Trophoblast cell (in vitro differentiated cells and primary cell): ENCODE measurements at places on chromosomes 2 and 18.

- DNase-seq = peak; percentile 26
These were observed 73.5 kb downstream of the ZCCHC2 start for GRCh38 chr18:62596145-62597005.

DNA sequence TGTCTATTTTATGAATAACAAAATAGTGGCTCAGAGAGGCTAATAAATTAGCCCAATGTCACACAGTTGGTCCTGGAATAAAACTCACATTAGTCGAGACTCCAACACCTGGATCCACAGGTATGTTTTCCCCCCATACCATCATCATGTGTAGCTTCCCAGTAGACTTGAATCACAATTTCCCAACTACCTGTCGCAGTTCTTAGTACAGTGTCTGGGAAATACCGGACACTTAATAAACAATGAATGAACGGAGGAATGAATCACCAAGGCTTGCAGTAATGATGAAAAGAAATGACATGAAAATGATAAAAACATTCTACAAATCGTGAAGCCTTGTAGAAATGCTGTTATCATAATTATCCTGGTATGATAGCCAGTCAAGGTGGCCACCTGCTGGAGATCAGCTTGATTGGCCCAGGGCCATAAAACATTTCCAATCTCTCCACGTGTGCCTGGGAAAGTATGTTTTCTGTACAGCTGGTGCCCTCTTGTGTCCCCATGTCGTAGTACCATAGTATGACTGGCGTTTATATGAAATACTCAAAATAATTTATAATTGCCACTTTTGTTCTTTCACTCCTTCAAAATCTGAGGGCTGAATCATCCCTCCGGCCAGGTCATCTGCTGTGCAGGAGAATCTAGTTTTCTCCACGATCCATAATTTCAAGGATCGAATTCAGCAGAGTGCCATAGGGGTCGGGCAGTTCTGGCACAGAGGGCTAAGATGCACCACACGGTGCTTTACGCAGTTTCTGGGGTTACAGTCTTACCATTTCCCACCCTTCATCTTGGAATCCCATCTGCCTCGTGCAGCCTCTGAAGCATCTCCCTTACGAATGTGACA lies 95.4 kb downstream of the LAMA1 start:
- peak; percentile 94 for DNase-seq

- DNase-seq = no peak
These were observed 22.9 kb upstream of the GPR55 start for GRCh38 chr2:230947908-230948365.

GRCh38 chr2:231693956-231694355 lies 14.4 kb upstream of the PTMA start:
- DNase-seq = peak; percentile 62

DNA sequence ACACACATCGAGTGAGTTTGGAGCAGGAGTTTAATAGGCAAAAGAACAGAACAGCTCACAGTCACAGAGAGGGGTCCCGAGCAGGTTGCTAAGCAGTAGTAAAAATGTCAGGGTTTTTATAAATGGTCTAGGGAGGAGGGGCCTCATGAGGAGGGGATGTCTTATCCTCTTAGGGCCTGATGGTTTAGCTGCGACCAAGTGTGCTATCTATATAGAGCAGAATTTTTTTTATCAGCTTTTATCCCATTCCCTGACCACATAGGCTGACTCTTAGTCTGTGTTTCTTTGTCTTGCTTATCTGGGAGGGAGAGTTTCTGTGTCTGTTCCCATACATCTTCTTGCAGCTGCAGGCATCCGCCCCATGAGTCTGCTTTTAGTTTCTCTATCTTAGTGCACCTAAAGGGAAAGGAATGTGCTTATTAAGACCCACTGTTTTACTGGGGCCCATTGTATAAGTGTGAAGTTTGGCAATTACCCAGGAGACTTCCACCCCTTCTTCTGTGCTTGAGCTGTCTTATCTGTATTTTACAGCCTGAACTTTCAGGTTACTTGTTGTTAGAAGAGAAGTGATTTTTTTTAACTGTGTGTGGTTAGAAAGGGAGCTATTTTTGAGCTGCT lies 30.4 kb upstream of the GMCL1 start:
- no peak for DNase-seq

DNA sequence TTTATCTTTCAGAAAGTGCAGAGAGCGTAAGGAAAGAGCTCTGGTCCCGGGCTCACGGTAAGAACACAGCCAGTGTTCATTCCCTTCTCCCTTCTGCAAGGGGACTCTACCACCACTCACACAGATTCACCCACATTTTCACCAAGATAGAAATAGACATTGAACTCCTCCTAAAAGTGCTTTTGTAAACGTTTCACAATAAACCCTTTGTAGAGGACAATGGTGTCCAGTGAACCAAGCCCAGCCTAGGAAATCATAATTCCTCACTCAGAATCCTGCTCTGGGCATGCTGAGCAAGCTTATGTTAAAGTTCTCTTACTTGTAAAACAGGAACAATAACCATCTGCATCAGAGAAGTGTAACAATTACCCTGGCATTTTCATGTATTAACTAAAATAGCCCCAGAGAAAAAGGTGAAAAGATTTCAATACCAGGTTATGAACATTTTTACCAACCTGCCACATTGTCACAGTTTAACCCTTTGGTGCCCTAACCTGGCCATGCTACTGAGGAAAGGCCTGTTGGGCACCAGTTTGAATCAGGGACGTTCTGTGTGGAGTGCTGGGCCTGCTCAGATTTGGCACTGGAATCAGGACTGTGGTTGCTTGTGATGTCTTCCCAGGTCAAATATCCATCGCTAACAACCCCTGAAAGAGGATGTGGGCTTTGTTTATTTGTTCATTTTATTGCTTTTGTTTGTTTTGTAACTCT lies 22.5 kb upstream of the NDUFV2 start:
- DNase-seq = no peak

DNA sequence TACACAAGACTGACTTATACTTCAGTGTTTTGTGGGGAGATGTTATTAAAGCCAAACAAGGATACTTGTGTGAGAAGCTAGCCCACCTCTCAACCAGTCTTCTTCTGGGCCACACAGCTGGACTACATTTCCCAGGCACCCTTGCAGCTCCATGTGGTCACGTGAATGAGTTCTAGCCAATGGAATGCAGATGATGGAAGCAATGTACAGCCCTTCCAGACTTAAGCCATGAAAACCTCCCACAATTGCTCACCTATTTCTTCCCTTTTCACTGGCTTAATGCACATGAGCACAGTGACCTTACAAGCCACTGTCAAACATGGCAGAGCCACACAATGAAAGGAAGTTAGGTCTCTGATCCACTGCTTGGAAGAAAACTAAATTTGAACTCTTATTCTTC lies 20.4 kb upstream of the FEZ2 start:
- DNase-seq = peak; percentile 82

DNA sequence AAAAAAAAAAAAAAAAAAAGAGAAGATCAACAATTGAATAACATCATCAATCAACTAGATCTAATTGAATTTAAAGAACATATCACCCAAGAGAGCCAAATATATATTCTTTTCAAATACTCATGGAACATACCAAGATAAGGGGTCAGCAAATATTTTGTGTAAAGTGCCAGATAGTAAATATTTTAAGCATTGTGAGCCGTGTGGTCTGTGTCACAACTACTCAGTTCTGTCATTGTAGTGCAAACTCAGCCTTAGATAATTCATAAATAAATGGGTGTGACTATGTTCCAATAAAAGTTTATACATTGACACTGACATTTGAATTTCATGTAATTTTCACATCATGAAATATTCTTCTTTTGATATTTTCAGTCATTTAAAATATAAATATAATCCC lies 45.9 kb downstream of the OTX1 start:
- DNase-seq = no peak

DNA sequence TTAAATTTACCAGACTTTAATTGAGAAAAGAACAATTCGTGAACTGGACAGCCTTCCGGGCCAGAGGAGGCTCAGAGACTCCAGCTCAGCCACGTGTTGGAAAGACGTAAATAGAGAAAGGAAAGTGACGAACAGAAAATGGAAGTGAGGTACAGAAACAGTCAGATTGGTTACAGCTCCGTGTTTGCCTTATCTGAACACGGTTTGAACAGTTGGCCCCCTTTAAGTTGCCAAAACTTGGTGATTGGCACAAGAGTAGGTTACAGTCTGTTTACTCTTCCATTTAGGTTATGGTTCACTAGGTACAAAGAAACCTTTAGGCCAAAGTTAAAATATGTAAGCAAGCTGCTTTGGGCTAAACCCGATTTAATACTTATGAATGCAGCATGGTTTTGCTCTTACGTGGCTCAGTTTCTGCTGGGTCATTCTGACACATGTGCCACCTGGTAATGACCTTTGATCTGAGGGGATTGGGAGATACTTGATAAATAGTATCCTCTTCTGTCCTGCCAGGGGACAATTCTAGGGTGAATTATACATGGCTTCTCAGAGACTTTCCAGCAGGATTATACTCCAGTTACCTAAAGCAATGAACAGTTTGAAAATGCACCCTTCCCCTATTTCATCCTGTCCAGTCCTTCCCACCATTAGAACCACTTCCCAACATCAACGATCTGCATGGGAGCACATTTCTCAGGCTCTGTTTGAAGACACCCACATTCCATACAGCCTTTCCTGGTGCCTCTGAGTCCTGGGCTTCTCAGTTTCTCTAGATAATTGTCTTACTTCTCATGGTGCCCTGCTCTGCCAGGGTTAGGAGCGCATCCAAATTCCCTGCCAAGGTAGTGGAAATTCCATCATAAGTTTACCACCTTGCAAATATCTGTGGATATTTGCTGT lies 65.1 kb upstream of the TGIF1 start:
- peak; percentile 59 for DNase-seq

GRCh38 chr18:46256078-46256477 lies 151.9 kb downstream of the HAUS1 start:
- no peak for DNase-seq

DNA sequence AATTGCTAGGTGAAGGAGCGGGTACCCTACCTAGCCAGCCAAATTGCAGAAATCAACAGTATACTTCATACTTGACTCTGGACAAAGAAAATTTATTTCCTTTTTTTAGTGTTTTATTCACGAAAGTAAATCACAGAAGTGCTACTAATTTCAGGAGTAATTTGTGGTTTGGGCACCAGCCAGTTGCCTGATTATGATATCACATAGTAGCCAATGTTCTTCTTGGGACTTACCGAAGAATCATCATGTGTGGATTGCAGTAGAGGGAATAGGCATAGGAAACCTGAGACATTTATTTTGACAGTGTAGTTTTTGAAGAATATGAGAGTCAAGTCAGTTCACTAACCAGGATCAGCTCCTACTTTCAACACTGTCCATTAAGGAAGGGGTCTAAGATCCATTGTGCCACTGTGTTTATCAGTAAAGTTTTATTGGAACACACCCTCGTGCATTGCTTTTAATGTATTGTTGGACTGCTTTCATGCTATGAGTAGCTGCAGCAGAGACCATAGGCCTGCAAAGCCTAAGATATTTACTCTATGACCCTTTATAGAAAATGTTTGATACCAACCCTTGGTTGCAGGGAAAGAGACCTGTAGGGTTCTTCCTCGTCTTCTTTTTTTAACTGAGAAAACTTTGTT lies 32.1 kb downstream of the TNFRSF11A start:
- no peak for DNase-seq

- DNase-seq = no peak
These were observed 128.7 kb upstream of the CD302 start for GRCh38 chr2:159926695-159927094.

GRCh38 chr2:111160758-111161157 lies 40.0 kb downstream of the BCL2L11 start:
- peak; percentile 48 for DNase-seq

GRCh38 chr18:56727399-56727798 lies 76.2 kb downstream of the WDR7 start:
- no peak for DNase-seq

- DNase-seq = no peak
These were observed 227.5 kb downstream of the C1D start for GRCh38 chr2:67835266-67835665.

DNA sequence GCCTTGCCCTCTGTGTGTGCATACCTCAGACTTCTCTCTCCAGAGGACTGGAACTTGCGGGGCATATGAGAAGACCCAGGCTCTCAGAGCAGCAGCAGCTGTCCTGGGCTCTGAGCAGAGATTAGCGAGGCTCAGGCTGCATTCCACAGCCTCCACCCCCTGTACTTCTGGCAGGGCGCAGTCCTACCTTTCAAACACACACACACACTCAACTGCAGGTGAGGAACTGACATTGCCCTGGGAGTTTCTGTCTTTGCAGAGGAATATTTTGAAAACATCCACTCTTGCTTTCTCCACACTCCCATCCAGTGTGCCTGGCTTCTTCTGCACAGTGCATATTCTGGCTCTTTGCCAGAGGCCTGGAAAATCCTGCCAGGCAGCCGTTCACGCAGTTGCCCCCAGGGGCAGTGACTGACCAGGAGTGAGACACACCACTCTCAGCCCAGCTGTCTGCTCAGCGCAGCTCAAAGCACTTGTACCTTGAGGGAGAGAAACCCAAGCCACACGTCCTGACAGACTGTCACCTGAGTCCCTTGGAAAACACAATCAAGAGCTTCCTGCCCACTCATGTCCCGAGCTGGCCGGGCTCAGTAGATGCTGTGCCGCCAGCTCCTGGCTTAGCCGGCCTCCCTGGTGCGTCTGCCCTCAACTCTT lies 460.8 kb downstream of the RNF144A start:
- peak; percentile 66 for DNase-seq

DNA sequence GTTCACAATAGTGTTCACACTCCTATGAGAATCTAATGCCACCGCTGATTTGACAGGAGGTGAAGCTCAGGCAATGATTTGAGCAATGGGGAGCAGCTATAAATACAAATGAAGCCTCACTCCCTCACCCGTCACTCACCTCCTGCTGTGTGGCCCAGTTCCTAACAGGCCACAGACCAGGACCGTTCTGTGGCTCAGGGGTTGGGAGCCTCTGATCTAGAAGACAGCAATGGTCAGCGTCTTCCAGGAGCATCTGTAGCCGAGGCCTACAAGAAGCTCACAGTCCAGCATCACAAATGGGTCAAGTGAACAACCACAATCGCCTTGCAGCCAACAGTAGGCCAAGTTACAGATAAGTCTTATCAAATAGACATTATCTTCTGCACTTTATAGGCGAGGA lies 110.0 kb upstream of the SLC66A3 start:
- DNase-seq = no peak

- DNase-seq = no peak
These were observed 809.8 kb upstream of the SOX11 start for GRCh38 chr2:4882421-4882820.

- no peak for DNase-seq
These were observed 397.9 kb downstream of the NYAP2 start for GRCh38 chr2:225797394-225797793.

DNA sequence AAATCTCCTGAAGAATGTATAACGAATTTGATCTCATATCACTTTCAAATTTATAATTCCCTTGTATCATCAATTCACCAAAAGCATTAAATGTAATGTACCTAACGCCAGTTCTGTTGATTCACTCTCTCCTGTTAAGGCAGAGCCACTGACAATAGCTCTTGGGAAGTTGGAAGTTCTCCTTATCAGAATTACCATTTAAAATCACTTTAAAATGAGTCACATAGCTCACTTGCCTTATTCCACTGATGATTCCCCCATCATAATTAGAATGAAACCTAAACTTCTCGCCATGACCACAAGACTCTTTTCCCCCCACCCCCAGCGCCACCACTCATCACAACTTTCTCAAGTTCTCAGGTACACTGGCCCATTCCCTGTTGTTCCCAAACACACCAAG lies 117.1 kb downstream of the PID1 start:
- DNase-seq = peak; percentile 61
